ENCODE measurements at places on chromosomes 7 and 10.
A peak's percentile ranks its signal among the peaks of the same experiment; 100 is the strongest.

GRCh38 chr7:77321300-77321699, 94.8 kb downstream of the GSAP start:
- no peak for DNase-seq

DNA sequence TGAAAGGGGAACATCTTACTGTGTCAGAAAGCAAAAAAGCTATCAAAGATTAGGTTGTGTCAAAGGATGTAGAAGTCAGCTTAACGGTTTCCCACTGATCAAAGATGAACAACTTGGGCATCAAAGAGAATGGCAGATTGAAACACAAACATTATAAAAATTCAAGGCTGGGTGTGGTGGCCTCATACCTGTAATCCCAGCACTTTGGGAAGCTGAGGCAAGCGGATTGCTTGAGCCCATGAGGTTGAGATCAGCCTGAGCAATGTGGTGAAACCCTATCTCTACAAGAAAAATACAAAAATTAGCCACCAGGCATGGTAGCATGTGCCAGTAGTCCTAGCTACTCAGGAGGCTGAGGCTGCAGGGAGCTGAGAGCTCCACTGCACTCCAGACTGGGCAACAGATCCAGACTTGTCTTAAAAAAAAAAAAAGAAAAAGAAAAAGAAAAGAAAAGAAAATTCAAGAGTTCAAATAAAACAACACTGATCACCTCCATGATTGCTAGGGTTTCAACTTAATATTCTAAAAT, 34.5 kb downstream of the RTKN2 start:
- DNase-seq, result no peak

DNA sequence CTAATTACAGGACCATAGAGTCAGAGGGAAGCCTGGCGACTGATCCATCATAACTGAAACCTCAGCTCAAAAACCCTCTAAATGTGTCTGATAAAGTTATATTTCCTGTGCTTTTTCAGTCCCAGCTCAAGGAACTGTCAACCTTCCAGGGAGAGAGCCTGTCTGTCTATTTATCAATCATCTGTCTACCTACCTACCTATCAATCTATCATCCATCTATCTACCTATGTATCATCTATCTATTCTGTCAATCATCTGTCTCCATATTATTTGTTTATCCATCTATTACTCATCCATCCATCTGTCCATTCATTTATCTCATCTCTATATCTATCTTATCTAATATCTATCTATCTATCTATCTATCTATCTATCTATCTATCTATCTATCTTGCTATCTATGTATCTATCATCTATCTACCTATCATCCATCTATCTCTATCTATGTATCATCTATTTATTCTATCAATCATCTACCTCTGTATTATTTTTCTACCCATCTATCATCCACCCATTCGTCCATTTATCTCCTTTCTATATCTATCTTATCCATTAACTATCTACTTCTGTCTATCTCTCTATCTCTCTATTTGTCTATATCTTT, 161.4 kb downstream of the PRKCQ start:
- no peak for DNase-seq

GRCh38 chr7:143435266-143435665, 8.0 kb upstream of the TAS2R60 start:
- DNase-seq, result no peak

- peak; percentile 12 for DNase-seq
Observed at GRCh38 chr10:132459301-132460003, 62.5 kb downstream of the PWWP2B start.

DNA sequence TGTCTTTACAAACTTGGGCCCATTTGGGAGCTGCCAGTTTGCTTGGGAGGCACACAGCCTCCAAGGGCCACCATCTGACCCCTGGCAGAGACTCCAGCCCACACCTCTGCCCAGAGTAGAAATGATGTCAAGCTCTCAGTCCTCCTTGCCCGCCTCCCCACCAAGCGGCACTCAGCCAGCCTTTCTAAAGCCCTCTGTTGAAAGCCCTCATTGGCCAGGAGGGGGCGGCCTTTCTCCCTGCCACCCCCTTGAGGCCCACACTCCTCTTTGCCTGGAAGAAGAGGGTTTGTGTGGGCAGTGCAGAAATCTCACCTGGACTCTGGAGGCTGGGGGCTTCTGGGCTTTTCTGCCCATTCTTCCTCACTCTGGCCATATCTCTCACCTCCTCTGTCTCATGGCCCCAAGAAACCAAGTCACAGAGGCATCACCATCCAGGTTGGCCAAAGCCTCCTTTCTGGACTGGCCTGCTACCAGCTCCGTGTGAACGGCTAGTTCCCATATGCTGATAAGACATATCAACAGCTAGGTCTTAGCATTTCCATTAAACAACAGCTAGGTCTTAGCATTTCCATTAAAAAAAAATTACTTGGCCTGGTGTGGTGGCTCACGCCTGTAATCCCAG, 36.1 kb downstream of the UBTD1 start:
- no peak for DNase-seq

- DNase-seq, result no peak
Observed at GRCh38 chr7:117227091-117227490, 95.8 kb downstream of the WNT2 start.

- no peak for DNase-seq
Observed at GRCh38 chr7:85176197-85176596, 10.7 kb downstream of the SEMA3D start.
